Cardiac septum (tissue), 1 donor: ENCODE measurements at places on chromosomes 7 and 10. TPM values are rescaled to one million over a fixed set of nuclear protein-coding genes. Genes with fewer than 3 reads are reported as not detected.

DNA sequence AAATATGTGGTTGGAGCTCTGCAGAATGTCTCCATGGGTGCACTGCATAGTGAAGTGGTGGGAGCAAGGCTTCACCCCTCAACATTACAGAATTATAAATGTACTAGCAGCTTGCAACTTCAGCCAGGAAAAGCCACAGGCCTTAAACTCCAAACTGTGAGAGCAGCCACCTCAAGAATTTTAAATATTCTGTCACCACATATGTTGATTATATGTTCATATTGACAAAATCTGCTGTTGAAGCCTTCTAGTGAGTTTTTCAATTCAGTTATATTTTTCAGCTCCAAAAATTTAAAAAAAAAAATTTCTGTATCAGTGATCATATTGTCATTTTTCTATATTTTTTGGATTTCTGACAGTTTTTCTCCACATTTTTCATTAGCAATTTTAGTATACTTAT, 30.9 kb upstream of the AKR1C2 start:
- no peak for DNase-seq

Gene HUS1
- 24.1 TPM for total RNA-seq

DNA sequence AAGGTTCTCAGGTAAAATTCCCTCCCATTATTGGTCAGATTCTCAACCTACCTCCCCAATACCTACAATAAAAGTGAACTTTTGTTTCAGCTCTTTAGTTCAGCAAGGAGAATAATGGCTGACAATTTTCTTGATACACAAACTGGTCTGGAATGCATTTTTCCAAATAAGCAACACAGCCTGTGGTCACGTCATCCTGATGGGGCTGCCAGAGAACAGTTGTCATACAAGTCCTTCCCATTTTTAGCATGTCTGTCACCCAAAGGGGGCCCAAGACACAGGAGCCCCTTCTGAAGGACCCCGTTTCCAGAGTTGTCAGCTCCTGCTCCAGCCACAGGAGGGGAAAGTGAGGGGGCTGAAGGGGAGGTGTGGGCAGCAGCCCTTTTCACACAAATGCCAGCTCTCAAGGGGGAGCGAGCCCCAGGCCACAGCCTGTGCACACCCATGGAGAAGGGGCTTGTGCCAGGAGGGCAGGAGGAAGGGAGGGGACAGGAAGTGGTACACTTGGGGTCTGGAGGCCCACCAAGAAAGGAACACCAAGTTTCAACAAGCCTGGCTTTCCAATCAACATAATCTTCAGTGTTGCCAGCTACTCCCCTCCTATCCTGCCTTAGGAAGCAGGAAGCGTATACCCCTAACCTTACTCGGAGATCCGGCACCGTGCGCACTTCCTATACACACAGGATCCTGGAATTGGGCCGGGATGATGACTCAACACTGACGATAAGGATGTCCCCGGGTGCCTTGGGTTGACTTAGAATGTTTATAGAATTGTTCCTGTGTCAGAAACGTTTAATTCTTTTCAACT, 43.4 kb upstream of the PDLIM1 start:
- peak; percentile 88 for DNase-seq

DNA sequence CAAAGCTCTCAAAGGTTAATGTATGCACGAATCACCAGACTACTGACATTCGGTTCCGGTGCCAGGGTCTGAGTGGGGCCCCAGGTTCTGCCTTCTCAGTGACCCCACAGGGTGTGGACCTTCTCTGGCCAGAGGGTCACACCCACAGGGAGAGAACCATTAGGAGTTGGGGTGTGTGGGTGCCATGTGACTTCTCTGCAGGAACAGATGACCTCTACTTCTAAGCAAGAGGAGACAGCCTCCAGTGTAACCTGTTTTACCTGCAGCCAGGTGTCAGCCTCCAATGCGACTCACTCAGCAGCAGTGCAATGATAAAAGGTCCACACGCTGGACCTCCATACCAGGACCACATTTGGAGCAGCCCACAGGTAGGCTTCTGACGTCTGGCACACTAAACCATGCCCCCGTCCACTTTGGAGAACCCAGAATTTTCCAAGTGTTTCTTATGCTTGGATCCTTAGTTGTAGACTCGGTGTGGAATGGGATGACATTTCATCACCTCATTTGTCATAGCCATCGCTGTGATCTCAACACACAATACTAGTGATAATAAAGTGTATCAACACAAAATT, 16.2 kb upstream of the INSIG1 start:
- DNase-seq: peak; percentile 55

DNA sequence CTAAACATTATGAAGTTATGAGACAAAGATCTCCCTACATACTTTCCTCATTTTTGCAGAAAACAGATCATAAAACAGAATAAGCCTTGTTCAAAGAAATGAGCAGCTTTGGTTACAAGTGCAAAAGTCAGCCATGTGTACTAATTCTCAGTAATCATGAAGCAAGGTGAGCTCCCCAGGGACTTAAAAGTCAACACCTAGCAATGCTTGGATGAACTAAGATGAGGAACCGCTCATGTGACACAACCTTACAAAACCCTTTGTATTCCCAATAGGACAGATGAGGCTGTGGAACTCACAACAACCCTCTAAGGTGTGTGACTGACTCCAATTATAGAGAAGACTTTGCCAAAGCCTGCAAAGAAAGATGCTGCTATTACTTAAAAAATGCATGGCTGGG, 154.5 kb downstream of the SLC25A13 start:
- no peak for DNase-seq

DNA sequence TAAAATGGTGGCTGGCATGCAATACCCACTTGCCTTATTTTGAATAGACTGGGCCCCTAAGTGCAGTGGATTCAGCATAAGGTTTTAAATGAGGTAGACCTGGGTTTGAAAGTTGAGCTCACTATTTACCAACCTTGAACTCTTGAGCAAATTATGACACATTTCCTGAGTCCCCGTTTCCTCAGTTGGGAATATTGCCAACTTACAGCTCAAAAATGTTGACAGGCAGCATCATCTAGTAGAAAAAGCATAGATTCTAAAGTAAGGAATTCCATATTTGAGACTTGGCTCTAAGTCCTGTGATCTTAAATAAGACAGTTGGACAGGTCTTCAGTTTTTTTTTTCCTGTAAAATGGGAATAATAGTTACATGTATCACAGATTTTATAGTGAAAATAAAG, 305.5 kb downstream of the ACTR3B start:
- DNase-seq: no peak

- no peak for DNase-seq
Measured at GRCh38 chr7:92645114-92646061, 55.2 kb upstream of the FAM133B start.

Gene PDGFA
- total RNA-seq: 38.9 TPM

Gene TRPV5
- total RNA-seq: not detected

GRCh38 chr7:18861514-18862118, 255.8 kb downstream of the TWIST1 start:
- no peak for DNase-seq
